Brain (organoid and tissue), 16 donors: ENCODE measurements at places on chromosomes 13 and 19.

DNA sequence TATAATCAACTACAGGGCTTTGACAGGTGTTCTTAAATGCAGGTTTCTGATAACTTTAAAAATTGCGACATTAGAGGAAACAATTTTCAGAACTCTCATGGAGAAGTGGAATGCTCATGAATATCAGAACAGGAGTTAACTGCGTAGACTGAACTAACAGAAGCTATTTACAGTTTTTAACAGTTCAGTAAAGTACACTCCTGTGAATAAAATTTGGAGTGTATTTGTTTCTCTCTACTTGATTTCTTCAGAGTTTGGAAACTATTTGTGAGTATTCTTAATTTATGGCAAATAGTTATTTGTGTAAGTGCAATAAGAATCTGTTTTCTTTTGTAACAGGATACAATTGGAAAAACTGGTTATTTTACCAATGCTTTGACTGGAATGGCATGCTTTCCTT, 114.4 kb downstream of the TNFRSF19 start:
- DNase-seq: no peak

- DNase-seq: no peak
Measured at GRCh38 chr13:80939581-80939980, 598.7 kb upstream of the SPRY2 start.

DNA sequence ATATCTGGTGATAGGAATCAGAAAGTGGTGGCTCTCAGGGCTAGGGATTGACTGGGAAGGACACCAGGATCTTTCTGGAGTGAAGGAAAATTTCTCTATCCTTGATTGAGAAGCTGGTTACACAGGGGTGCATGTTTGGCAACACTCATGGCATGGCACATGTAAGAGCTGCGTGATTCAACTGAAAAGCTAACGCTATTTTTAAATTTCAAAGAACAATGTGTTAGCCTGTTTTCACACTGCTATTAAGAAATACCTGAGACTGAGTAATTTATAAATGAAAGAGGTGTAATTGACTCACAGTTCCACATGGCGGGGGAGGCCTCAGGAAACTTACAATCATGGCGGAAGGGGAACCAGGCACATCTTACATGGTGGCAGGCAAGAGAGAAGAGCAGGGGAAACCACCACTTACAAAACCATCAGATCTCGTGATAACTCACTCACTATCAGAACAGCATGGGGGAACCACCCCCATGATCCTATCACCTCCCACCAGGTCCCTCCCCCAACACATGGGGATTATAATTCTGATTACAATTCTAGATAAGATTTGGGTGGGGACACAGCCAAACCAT, 7.4 kb downstream of the SIGLEC8 start:
- no peak for DNase-seq

DNA sequence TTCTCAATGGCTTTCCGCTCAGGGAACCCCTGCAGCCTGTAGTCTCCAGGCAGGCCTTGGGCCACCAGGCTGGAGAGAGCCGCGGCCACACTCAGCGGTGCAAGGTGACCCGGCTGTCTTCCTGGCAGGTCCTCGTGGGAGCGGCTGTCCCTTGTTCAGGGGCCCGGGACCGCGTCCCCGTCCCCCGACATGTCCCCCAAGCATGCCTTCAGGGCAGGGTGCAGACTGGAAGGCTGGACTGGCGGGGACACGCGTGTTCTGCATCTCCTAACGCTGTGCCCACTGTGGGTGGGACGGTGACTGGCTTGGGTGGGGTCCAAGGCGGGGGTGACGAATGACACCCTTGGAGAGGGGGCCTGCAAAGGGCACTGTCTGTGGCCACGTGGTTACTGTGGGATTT, 93.6 kb downstream of the WTIP start:
- no peak for DNase-seq

GRCh38 chr19:10979951-10980381, 19.1 kb downstream of the SMARCA4 start:
- no peak for DNase-seq

GRCh38 chr13:111389621-111390521, 69.4 kb downstream of the TEX29 start:
- DNase-seq: no peak

DNA sequence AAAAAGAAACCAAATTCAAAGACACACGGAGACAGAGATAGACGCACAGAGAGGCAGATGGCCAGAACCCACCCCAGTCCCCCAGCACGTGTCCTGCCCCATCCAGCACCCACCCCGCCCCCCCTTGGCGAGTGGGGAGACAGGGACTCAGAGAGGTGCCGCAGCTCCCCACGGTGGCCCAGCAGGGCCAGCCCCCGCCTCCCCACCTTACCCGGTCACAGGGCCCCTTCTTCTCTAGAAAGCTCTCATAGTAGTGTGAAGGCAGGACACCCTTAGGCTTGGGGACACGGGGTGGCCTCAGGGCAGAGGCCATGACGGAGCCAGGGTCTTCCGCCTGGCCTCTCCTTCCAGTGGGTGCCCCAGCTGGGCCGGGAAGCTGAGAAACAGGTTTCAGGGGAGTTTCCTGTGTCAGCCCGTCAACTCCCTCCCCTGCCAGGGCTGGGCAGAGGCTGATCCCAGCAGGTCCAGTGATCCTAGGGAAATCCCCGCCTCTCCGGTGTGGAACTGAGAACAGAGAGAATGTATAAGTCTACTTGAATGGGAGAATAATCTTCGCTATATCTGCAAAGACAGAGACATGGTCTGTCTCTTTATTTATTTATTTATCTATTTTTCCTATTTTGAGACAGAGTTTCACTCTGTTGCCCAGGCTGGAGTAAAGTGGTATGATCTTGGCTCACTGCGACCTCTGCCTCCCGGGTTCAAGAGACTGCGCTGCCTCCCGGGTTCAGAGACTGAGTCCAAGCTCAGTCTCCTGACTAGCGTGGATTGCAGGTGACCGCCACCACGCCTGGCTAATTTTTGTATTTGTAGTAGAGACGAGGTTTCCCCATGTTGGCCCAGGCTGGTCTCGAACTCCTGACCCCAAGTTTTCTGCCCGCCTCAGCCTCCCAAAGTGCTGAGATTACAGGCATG, at the start of gene STAP2:
Gene STAP2 (minus strand): TSS at position 387 of the 915 bp plus-strand sequence. CDS start 74 bp downstream, at position 313.
- peak; percentile 45 for DNase-seq

GRCh38 chr13:20582026-20582425, 15.1 kb downstream of the IFT88 start:
- no peak for DNase-seq

GRCh38 chr13:34967851-34968562, 25.9 kb downstream of the NBEA start:
- DNase-seq: no peak
